Activated naive CD8-positive, alpha-beta T cell treated with anti-CD3 and anti-CD28 coated beads for 36 hours (primary cell): ENCODE measurements at places on chromosomes 4 and X. TPM values are rescaled to one million over a fixed set of nuclear protein-coding genes. Genes with fewer than 3 reads are reported as not detected.
A peak's percentile ranks its signal among the peaks of the same experiment; 100 is the strongest.

DNA sequence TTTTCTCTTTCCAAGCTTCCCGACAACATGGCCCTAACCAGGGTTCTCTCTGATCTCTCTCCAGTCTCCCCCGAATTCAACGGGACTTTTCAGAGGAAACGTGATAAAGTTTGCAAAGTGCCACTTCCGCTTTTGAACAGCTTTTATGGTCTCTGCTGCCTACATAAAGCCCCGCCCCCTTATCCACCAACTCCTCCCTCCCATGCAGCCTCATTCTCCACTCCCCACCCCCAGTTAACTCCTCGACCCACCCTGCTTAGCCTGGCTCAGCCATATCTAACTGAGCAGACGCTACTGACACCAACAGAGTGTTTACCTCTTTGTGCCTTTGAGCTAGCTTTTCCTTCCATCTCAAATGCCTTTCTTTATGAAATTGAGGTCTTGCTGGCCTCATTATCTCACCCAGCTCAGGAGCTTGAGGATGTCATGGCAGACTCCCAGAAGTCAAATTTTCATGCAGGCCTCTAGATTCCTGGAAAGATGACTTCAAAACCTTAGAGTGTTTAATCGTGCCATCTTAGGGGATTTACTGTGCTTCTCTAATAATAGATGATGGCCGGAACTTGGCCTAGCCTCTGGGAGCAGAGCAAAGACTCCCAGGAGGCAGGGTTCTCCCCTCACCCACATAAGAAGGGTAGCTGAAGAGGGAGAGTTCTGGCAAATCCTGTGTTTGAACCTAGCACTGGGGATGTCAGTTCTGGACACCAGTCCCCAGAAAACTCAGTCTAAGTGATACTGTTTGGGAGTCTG is 606.0 kb downstream of the BCOR start:
- peak; percentile 53 for DNase-seq

DTHD1 gene
- 0.12 TPM for total RNA-seq

NALF2 gene
- total RNA-seq, result 0.19 TPM

XAGE2 gene
- not detected for total RNA-seq

RPA4 gene
- 0.23 TPM for total RNA-seq
